ENCODE measurements at places on chromosomes 11 and 22.

GRCh38 chr11:101030692-101031091, 98.9 kb downstream of the PGR start:
- no peak for DNase-seq

DNA sequence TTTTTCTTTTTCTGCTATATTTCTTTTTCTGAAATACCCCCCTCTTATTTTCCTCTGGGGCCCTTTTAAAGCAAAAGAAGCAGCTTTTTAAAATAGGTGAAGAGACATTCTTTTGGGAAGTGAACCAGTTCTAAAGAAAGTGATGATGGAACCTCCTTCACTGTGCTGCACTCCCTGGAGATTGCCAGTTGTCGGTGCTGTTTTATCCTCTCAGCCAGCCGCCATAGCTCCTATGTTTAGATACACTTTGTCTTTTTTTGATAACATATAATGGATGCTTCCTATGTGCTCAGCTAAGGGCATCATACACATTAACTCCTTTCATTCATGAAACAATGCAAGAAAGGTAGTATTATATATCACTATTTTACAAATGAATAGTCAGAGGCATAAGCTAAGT, 14.0 kb downstream of the CFAP300 start:
- no peak for DNase-seq

- DNase-seq: no peak
Measured at GRCh38 chr11:126700768-126701519, 299.6 kb downstream of the KIRREL3 start.

- DNase-seq: no peak
Measured at GRCh38 chr22:29435236-29436136, 2.9 kb upstream of the RFPL1 start.

DNA sequence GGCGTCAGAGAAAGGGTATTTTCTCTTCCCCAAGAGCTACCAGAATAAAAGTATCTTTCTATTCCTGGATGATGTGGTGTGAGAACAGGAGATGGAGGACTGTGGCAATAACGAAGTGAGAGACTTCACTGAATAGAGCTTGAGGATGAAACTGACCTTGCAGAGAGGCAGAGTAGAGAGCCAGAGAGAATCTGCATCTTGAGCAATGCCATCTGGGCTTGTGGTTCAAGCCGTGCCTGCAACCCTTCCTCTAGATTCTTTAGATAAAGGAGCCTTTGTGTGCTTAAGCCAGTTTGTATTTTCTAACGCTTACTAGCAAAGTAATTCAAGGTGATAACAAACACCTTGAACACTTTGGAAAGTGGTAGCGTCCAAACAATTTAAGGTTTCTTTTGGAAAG, 2.2 kb downstream of the ME3 start:
- DNase-seq: no peak

- DNase-seq: no peak
Measured at GRCh38 chr22:27541836-27542235, 259.7 kb downstream of the MN1 start.

DNA sequence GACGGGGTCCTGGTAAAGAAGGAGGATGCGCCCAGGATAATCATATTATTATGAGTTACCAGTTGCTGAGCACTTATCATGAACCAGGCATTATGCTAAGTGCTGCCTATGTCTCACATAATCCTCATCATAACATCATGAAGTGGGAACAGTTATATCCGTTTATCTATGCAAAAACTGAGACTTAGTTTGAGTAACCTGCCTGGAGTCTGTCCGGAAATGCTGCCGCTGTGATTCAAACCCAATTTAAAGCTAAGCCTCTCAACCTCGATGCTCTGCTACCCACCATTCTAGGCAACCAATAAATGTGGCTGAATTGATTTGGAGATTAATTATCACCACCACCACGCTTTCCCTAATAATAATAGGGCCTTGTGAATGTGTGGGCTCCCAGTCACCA, 111.5 kb upstream of the CLMP start:
- no peak for DNase-seq

DNA sequence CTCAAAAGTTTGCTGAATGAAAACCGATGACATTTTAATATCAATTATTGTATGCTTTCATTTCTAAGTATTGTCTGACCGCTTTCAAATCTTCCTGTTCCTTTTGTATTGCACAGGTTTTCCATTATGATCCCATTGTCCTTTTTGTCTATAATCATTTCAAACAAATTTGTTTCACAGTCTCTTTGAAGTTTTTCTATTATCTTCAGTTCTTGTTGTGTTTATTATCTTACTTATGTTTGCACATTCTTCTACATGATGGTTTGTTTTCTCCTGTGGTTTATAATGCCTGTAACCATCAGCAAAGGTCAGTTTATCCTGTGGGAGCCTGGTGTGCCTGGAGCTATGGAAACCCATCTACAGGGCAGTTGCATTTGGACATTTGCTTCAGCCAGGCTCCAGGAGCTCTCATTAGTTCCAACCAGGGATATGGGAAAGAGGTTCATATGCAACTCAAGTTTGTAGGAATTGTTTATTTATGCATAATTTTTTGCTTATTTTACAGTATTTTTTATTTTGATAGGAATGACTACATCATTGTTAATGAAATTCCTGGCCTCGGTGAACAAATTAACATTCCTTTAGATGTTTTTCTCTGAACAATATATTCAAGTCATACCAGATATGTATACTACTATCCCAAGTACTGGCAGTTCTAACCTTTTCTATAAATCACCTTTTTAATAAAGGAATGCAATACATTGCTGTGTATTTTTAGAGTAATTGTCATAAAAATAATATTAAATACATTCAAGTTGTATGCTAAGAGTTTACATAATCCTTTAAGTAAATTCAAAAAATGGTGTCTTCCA, 179.2 kb downstream of the SBF2 start:
- no peak for DNase-seq

DNA sequence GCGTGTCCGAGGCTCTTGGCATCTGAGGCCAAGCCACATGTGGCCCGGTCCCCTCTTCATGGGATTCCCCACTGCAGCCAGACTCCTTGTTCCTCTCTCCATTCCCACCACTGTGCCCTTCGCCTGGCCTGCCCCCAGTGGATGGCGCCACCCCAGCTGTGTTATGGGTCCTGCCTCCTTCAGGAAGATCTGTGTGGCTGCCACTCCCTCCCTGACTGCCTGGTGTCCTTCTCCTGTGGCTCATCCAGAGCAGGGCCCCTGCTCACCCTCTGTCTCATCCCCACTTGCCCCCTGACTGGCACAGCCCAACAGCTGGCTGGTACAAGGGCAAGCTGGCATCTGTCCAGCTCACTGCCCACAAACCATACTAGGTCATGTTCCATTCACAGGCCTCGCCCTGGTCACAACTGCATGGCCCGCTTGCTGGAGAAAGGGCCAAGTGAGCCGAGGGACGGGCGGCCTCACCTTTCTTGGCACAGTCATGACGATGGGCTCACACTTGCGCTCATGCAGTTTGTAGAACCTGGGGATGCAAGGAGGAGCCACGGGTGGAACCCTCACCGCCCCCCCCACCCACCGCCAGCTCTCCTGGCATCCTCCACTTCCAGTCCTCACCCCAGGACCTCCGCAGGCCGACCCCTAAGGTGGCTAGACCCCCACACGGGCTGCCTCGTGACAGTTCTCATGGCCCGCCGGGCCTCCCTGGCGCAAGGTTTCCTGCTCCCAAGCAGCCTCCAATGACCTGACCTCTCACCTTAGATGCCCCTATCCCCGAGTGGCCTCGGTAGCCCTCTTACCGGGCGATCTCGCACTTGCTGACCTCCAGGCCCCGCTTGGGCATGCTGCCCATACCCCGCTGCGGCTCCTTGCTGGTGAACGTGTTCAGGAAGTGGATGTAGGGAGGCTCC, 2.1 kb upstream of the PTPRCAP start:
- DNase-seq: no peak

- DNase-seq: no peak
Measured at GRCh38 chr11:80163011-80163410, 722.2 kb upstream of the TENM4 start.

DNA sequence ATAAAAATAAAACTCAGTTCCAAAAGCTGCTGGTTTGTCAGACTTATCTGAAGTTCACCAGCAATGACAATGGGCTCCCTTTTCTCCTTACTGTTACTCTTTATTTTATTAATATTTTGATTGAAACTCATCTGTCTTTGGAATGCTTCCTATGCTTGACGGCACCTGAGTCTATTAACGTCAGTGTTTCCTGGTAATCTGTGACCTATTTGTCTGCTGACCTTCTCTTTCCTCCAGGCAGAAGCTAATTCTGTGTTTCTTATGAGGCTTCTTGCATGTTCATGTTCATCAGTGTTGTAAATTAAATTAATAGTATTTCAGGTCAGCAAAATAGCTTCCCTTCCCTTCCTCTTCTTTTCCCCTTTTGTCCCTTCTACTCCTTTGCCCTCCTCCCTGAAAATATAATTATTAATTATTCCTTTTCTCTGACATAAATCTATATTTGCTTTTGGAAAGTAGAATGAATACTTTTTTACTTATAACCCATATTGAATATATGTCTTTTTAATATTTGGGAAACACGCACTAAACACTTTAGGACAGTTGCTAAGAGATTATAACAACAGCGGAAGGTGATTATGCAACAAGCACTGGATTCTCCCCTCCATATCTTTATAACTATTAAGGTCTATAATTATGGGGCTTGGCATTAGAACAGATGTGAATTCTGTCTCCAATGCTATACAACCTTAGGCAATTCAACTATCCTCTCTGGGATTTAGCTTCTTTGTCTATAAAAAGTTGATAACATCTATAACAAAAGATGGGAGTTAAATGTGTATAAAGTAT, 32.1 kb upstream of the PCF11 start:
- no peak for DNase-seq

DNA sequence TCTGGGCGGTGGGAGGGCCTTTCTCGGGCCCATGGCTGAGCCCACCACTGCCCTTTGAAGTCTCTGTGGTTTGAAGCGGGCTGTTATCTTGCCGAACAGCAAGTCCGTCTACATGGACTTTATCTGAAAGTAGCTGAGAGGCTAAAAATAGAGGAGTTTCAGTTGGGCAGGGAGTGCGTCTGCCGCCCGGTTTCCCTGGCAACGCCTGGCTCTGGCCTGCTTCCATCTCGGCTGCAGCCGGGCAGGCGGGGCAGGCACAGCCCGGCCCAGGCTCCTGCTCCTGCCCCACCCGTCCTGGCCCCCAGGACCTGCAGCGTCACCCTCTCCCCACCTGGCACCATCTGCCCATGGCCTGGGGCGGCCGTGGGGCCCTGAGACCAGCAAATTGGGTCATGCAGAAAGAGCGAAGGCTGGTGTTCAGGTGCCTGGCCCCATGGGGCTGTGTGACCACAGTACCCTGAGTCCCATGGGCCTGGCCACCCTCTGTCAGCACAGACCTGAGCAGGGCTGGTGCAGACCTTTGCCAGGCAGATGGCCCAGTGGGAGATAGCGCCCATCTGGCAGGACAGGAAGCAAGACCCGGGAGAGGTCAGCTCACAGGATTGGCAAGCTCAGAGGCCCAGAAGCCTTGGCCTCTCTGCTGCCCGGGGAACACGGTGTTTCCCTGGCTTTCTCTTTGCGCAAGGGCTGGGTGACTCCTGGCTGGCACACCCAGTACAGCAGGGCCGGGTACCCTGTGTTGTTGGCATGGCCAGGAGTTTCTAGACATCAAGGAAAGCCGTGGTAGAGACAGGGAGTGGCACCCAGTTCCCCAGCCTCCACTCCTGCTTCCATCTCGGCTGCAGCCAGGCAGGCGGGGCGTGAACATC, 79.1 kb upstream of the KCNQ1OT1 start:
- peak; percentile 42 for DNase-seq

DNA sequence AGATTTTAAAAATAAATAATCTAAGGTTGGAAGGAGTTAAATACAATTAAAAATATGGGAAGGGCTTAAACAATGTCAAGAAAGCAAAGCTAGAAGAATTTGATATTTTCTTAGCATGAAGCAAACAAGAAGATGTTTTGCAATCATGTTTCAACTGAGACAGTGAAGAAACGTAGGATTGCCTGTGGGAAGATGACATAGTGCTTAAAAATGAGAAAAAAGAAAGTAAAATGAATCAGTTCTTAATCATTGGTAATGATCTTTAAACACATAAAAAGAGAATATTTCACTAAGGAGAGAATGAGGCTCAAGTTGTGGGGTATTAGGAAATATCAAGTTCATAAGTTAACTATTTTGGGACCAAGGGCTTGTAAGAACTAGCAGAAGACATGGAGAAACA, 855.0 kb downstream of the METTL15 start:
- no peak for DNase-seq

- DNase-seq: no peak
Measured at GRCh38 chr11:76279038-76279437, 72.7 kb upstream of the WNT11 start.

- peak; percentile 46 for DNase-seq
Measured at GRCh38 chr11:76369406-76369805, 11.5 kb downstream of the THAP12 start.
